CD4-positive, alpha-beta T cell (primary cell): ENCODE measurements at places on chromosomes 16 and 17. TPM values are rescaled to one million over a fixed set of nuclear protein-coding genes. Genes with fewer than 3 reads are reported as not detected.

Gene MT1G
- not detected for total RNA-seq

- H3K36me3 ChIP-seq, result peaks cover 44% of the 10 kb centered on the region
- DNase-seq, result no peak
- H3K27ac ChIP-seq, result no peak overlapping the region
- peaks cover 36% of the 10 kb centered on the region for H3K4me1 ChIP-seq
These were observed 50.6 kb downstream of the KLHDC4 start for GRCh38 chr16:87715231-87715630.

Gene ARL5C
- not detected for total RNA-seq

Gene MT2A
- 50.8 TPM for total RNA-seq

DNA sequence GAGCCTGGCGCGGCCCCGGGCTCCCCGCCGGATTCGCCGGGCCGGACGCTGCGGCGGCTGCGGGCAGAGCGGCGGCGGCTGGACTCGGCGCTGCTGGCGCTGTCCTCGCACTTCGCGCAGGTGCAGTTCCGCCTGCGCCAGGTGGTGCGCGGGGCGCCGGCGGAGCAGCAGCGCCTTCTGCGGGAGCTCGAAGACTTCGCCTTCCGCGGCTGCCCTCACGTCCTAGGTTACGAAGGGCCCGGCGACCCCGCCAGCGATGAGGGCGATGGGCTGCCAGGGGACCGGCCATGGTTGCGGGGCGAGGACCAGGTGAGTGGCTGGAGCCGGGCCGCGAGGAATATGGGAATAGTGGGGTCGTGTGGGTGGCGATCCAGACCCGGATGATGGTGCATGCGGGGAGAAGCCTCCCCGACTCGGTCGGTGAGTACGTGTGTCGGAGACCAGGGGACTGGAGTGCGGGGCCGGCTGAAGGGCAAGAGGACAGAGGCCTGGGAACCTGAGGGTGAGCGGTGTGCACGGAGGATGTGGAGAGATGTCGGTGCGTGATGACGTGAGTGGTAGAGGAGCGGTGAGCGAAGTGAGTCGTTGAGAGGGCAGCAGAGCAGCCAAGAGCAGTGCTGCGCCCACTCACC lies 517 bp downstream of the RUNDC1 start:
- no peaks in the 10 kb centered on the region for H3K27me3 ChIP-seq
- peak overlapping the region; percentile 66 for H3K27ac ChIP-seq
- H3K36me3 ChIP-seq, result peaks cover 20% of the 10 kb centered on the region
- H3K4me3 ChIP-seq, result peak overlapping the region; percentile 87
- peak; percentile 63 for DNase-seq
- H3K4me1 ChIP-seq, result peaks cover 32% of the 10 kb centered on the region

GRCh38 chr16:85798901-85799496 lies 345 bp downstream of the EMC8 start:
- H3K36me3 ChIP-seq, result peaks cover 59% of the 10 kb centered on the region
- peaks cover 40% of the 10 kb centered on the region for H3K4me1 ChIP-seq
- no peaks in the 10 kb centered on the region for H3K27me3 ChIP-seq
- peak overlapping the region; percentile 84 for H3K4me3 ChIP-seq
- DNase-seq, result peak; percentile 64

Gene PYY
- total RNA-seq, result not detected

GRCh38 chr17:4950075-4950745 lies 709 bp upstream of the ENO3 start:
- peak; percentile 40 for DNase-seq
- peaks cover 20% of the 10 kb centered on the region for H3K36me3 ChIP-seq
- H3K4me1 ChIP-seq, result peaks cover 32% of the 10 kb centered on the region
- peak overlapping the region; percentile 99 for H3K4me3 ChIP-seq
- H3K27ac ChIP-seq, result peak overlapping the region; percentile 98

DNA sequence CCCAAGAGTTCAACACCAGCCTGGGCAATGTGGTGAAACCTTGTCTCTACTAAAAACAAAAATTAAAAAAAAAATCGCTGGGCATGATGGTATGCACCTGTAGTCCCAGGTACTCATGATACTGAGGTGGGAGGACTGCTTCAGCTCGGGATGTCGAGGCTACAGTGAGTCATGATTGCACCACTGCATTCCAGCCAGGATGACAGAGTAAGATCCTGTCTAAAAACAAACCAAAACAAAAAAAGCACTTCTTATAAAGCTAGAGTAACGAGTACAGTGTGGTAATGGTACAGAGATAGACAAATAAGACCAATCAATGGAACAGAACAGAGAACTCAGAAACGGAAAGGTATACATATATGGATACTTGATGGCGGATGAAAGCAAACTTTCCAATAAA lies 4.4 kb downstream of the NSMCE1 start:
- no peaks in the 10 kb centered on the region for H3K36me3 ChIP-seq
- no peak for DNase-seq
- H3K27me3 ChIP-seq, result no peaks in the 10 kb centered on the region

DNA sequence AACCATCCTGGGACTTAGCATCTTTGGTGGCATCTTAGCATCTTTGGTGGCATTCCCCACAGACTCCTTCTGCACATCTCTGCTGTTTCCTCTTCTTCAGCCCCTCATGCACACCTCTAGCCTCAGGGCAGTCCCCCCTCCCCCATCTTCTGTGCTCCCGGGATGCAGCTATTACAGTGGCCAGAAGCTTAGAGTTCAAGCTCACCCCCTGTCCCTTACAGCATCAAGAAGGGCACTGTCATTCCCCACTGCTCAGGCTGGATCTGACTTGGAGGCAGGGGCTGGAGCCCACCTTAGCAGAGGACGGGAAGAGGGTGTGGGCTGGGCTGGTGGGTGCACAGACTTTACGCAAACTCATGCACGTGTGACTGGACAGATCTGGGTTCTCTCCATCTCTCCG lies 650 bp downstream of the EPN3 start:
- H3K27ac ChIP-seq, result no peak overlapping the region
- no peaks in the 10 kb centered on the region for H3K36me3 ChIP-seq

Gene FOXF1
- not detected for total RNA-seq

- H3K4me1 ChIP-seq, result peaks cover 37% of the 10 kb centered on the region
- H3K4me3 ChIP-seq, result no peak overlapping the region
- DNase-seq, result no peak
- H3K27me3 ChIP-seq, result peaks cover 59% of the 10 kb centered on the region
- H3K36me3 ChIP-seq, result no peaks in the 10 kb centered on the region
These were observed 5.2 kb upstream of the DLX4 start for GRCh38 chr17:49963626-49964302.

Gene TEX19
- not detected for total RNA-seq

DNA sequence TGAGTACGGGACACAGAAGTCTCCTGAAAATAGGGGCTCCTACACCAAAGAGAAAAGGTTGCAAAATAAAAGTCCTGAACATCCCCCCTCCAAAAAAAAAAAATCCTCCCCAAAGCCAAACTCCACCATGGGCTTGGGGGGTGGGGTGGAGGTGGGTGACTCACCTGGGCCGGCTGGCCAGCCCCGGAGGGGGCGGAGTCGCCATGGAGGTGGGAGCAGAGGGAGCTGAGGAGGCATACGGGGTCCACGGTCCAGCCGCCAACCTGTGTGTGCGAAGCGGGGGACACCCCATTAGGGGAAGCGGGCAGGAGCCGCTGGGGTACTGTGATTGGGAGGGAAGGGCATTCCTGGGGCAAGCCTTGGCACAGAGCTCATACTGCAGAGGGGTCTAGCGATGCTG lies 31.0 kb downstream of the SRCIN1 start:
- H3K27me3 ChIP-seq, result peaks cover 91% of the 10 kb centered on the region
- no peak overlapping the region for H3K27ac ChIP-seq
- H3K4me1 ChIP-seq, result peaks cover 24% of the 10 kb centered on the region
- no peak overlapping the region for H3K4me3 ChIP-seq

GRCh38 chr17:56834380-56835263 lies 671 bp downstream of the DGKE start:
- no peaks in the 10 kb centered on the region for H3K27me3 ChIP-seq
- H3K36me3 ChIP-seq, result peaks cover 12% of the 10 kb centered on the region
- DNase-seq, result peak; percentile 63
- H3K4me3 ChIP-seq, result peak overlapping the region; percentile 96

Gene LRRC46
- total RNA-seq, result 0.42 TPM

DNA sequence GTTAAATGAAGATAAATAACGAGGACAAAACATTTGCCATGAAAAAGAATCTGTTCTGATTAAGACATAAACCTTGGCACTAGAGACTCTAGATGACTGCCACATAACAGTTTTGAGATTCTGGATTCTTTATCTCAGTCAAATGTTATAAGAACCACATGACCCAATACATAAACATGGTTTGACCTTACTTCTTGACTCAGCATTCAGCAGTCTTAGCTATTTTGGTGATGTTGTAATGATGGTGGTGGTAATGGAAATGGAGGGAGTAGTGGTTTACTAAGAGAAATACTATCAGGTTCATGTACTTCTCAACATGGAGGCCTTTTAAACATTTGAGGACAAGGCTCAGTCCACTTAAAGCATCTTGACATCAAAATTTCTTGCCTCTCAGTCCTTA lies 925.4 kb downstream of the CDH11 start:
- no peak for DNase-seq
- no peaks in the 10 kb centered on the region for H3K36me3 ChIP-seq
- H3K4me1 ChIP-seq, result no peaks in the 10 kb centered on the region
- no peak overlapping the region for H3K27ac ChIP-seq
- H3K4me3 ChIP-seq, result no peak overlapping the region

DNA sequence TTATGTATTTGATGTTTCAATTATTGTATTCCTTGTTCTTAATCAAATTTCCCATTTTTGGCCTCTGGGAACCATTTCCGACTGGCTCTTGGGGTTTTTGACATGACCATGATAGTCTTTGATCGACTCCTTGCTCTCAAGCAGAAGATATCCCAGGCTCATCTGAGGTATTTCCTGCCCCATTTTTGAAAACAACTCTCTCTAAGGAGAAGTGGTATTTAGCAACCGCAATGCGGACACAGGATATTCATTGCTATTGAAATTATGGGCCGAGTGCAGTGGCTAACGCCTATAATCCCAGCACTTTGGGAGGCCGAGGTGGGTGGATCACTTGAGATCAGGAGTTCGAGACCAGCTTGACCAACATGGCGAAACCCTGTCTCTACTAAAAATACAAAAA lies 5.5 kb downstream of the TANGO6 start:
- no peaks in the 10 kb centered on the region for H3K27me3 ChIP-seq
- H3K36me3 ChIP-seq, result peaks cover 4% of the 10 kb centered on the region
- H3K4me3 ChIP-seq, result no peak overlapping the region
- H3K4me1 ChIP-seq, result peaks cover 24% of the 10 kb centered on the region
- no peak for DNase-seq

Gene XYLT1
- total RNA-seq, result 27.1 TPM

GRCh38 chr16:5196204-5196603 lies 98.6 kb upstream of the EEF2KMT start:
- H3K27ac ChIP-seq, result no peak overlapping the region
- H3K4me1 ChIP-seq, result no peaks in the 10 kb centered on the region

Gene CACNB1
- total RNA-seq, result 15.5 TPM
